AML-193 (cell line): ENCODE measurements at places on chromosomes 5 and 9.

- DNase-seq: no peak
Observed at GRCh38 chr5:55027595-55027994, 3.5 kb downstream of the GZMK start.

- DNase-seq: no peak
Observed at GRCh38 chr5:43231977-43232376, 40.0 kb downstream of the NIM1K start.

DNA sequence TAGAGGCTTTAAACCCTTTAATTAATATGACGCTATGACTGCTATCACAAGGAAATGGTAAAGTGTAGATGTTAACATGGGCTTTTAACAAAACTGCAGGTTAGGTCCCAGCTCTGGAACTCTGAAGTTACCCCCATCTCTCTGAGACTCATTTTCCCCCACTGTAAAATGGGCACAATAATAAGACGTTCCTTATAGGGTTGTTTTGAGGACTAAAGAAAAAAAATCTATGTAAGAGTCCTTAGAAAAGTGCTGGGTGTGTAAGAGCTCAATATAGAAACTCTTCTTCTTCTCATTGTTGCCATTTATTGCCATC is 45.8 kb upstream of the STK32A start:
- DNase-seq: no peak

DNA sequence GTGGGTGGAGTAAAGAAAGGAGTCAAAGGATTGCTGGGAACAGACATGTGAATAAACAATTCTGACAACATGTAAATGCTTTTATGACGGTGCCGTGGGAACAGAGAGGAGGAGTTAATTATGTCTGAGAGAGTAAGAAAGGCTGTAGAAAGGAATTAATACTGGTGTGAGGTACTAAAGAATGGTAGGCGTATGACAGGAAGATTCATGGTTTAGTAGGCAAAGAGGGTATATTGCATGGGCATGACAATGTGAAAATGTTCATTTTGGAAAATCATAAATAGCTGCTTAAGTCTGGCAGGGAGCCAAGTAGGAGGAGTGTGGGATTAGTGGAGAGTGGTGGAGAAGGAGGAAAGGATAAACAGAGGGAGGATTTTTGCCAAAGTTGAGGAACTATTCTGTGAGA is 19.7 kb downstream of the NAA35 start:
- DNase-seq: no peak

GRCh38 chr5:8418049-8418426 is 549.1 kb downstream of the MTRR start:
- no peak for DNase-seq

DNA sequence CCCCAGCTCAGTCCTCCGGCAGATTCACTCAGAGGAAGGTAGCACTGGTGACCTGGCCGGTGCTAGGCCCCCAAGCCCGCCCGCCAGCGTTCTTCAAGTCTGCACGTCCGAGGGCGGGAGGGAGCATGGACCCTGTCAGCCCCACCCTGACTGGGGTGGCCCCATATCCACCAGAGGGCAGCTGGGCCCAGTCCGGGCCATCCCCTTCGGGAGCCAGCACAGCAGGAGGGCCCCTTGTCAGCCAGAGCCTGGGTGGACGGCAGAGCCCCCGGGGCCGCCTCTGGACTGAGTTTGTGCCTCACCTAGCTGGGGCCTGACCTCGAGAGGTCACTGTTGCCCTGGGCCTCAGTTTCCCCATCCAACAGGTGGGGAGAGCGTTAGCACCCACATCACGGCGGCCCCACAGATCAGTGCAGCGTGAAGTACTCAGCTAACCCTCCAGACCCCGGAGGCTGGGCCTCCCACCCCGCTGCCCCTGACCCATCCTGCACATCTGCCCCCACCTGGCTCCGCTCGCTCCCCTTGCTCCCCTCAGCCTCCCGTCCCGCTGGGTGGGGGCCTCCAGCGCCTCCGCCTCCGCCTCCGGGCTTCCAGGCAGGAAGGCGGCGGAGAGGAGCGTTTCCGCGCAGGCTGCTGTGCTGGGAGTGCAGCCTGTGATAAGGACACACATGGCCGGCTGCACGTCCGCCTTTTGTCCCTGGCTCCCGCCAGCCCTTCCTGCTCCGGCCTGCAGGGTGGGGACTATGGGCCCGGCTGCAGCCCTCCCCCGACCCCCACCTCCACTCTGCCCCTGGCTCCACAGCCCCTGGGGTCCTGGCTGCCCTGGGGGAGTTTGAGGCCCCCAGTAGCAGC is 16.6 kb upstream of the EGFL7 start:
- no peak for DNase-seq

DNA sequence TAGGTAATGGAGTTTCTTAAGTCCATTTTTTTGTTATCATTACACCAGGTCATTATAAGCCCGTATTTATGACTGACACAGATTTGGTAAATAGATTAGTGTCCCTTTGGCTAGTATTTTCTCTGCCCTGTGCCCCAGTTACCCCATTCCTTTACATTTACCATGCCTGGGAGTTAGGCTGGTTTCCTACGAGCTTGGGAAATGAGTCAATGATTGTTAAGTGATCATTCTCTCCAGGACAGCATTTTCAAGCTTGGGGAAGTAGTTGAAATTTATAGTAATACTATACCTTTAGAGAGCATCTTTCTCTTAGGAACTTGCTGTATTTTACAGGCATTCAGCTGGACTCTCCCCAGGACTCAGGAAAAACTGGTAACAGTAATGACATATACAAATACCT is 573.1 kb downstream of the TLE4 start:
- DNase-seq: no peak

DNA sequence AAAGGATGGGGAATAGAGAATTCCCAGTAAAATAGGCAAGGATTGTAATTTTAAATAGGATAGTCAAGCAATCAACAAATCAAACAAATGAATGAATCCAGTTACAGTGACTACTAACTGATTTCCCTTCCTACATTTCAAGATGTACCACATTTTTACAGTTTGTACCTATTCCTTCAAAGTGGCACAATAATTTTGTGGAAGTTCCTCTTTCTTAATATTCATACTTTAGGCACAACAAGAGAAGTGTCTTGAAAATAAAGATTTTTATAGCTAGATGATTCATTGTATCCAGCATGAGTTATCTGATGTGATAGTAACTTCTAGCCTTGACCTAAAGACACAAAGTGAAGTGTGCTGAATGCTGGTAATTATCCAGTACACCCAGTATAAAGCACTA is 122.2 kb upstream of the ACOT12 start:
- DNase-seq: no peak

DNA sequence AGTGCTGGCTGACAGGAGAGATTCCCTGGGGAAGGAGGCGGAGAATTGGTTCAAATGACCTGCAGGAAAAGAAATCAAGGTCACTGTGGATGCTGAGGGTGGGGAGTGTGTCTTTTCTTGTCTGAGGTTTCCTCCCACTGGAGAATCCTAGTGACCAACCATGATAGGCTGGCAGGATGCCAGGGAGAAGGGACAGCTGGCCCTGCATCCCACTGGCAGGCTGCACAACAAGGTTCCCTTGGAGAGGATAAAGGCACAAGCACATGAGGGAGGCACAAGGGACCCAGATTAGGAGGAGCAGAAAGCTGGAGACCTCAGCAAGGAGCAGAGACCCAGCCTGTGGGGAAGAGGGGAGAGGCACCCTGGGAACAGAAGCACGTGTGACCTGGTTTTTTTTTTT is 11.4 kb upstream of the ZDHHC12 start:
- no peak for DNase-seq

GRCh38 chr9:127305838-127306226 is 41.3 kb downstream of the GARNL3 start:
- DNase-seq: no peak

GRCh38 chr5:93595420-93596147 is 12.6 kb downstream of the NR2F1 start:
- DNase-seq: no peak

DNA sequence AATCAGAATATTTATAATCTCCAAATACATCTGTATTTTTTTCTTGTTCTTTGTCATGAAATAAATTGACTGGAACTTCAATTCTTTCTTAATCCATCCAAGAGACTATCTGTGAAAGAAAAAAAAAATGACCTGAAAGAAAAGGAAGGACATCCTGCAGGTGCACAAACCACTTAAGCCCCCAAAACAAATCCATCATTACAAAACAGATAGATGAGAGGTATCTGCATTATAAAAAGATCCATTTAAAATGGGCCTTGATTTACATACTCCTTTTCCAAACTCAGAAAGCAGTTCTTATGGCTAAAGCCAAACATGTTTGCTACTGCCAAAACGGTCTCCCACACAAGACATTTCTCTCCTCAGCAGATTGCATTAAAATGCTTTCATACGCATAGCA is 85.5 kb downstream of the ELAVL2 start:
- no peak for DNase-seq

DNA sequence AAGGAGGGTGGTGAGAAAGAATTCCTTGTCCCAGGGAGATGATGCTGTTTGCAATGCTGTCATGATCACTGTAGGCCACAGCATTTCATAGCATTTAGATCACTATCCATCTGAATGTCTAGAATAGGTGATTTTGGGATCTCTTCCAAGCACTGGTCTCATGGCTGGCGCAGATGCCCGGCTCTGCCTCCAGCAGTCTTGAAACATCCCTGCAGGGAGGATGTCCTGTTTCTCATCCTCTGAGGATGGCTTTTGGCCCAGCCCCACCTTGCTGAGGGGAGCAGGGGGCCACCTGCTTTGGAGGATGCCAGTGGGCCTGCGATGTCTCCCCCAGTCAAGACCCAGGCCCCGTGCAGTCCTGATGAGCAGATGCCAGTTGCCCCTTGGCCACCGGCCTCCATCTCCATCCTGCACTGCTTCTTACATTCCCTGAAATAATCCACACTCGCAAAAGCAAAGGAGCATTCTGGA is 63.5 kb upstream of the GARNL3 start:
- DNase-seq: no peak

DNA sequence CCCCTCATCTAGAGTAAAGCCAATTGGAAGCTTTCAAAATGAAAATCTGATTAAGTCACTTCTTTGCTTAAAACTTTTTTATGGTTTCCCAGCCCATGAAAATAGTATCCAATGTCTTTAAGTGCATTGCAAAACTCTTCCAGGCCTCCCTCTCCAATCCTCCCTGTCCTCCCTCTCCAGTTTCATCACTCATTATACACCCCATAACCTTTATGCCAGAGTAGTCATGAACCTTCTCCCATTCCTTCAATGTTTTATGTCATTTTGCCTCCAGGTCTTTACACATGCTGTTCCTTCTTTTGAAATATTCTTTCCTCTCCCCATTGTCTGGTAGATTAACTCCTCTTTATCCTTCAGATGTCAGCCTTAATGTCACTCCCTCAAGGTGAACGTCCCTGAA is 8.1 kb upstream of the ZNF354A start:
- no peak for DNase-seq

DNA sequence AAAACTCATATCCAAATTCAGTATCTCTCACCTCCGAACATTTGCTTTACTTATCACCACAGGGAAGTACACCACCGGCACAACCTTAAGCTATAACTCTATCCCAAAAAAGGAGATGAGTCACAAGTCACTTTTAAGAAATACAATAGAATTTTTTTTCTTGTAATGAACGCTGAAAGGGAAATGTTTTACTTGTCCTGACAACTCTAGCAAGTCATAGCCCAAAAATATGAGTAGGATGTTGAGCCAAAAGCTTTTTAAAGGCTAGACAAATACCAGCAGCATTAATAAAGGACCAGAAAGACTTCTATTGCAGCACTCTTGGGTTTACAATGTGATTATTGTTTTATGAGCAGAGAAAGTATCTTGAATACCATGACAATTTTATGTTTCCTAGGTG is 147.3 kb upstream of the FST start:
- no peak for DNase-seq

GRCh38 chr9:16032799-16033198 is 480.0 kb downstream of the CCDC171 start:
- DNase-seq: no peak

DNA sequence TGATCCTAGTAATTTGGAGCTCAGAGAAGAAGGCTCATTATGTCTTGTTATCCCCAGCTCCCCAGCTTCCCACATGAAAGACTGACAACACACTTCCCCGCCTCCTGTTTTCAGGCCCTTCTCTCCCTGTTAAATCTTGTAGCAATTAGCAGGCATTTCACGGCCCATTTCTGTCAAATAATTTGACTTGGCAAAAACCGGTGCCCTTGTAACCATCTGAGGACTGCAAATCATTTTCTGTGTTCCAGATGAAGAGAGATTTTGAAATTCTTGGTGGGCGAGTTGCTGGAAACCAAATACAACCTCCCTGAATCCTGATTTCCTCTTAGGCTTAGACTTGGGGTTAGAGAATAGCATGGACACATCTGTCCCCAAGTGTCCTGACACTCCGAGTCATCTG is 109.7 kb downstream of the MSX2 start:
- DNase-seq: no peak

GRCh38 chr9:34070606-34071324 is 22.1 kb upstream of the UBAP2 start:
- no peak for DNase-seq

GRCh38 chr9:108377382-108377781 is 478.4 kb downstream of the ACTL7B start:
- DNase-seq: no peak

GRCh38 chr9:104075801-104076753 is 18.0 kb upstream of the SMC2 start:
- DNase-seq: no peak

GRCh38 chr9:137299203-137299565 is 2.9 kb downstream of the NRARP start:
- no peak for DNase-seq
